ENCODE measurements at places on chromosomes 3 and 15.

DNA sequence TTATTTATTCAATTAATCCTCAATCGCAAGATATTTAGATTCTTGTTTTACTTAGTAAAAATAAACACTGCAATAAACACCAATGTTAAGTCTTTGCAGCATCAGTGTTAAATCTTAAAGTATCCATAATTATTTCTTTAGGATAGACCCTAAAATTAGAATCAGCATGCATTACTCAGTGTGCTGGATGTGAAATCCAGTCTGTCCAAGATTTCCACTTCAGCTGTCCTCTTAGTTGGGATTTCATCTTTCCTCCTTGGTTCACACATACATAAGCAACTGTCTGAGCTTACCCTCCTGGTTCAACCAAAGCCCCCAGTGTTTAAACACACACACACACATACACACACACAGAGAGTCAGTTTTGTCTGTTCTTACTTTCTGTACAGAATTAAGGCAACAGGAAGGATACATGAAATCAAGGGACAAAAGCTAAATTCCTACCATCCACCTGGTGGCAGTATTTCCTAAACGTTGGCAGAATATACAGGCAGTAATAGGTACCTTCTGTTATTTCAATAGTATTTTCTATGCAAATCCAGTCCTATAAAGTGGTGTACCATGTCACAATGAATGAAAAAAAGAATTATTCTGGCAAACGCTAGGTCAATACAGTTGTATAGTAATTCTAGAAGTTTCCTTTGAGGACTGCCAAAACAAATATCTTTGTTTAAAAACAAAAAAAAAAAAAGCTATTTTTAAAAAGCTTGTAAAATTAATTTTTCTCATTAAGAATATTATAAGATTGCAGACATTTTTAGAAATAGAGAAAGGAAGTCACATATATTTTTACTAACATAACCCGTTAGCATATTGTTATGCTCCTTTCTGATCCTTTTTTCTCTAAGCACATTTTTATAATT lies 27.3 kb upstream of the DMXL2 start:
- peak; percentile 56 for DNase-seq

DNA sequence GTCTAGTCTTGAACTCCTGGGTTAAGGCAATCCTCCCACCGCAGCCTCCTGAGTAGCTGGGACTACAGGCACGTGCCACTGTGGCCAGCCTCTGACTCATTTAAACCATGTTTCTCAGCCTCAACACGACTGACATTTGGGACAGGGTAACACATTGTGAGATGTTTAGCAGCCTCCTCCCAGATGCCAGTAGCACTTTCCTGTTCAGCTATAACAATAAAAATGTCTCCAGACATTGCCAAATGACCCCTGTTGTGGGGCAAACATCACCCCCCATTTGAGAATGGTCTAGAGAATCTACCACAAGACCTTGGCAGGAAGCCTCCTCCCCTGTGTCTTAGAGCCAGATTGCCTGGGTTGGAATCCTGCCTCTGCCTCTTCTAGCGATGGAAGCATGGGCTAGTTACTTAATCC lies 8.4 kb downstream of the TMEM40 start:
- DNase-seq, result no peak

DNA sequence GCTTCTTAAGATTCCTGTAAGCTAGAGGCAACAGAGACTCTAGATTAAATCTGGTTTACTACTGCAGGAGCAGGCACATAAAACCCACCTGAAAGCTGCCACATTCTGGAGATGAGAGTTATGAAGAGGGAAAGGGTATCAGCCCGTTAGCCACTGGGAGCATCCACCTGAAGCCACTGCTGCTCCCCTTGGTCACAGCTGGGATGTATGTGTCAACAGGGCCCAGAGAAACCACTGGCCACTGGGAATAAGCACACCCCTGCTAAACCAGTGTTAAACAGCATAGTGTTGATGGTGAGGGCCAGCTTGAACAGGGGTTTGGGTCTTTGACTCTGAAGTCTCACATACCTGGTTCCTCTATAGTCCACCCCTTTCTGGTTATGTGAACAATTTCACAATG lies 10.9 kb downstream of the SLCO2A1 start:
- no peak for DNase-seq

DNA sequence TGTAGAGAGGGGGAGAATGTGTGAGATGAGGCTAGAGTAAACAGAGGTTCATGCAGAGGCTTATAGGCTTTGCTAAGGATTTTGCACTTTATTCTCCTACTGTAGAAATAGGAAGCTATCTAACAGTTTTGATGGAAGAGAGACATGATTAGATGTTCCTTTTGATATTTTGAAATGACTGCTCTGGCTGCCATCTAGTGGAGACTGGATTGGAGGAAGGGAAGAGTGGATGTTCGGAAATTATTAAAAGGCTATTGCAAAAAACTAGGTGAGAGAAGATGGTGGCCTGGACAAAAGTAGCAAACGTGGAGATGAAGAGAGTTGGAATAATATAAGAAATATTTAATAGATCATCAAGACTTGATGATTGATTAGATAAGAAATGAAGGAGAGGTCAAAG lies 42.2 kb downstream of the SYN2 start:
- no peak for DNase-seq

DNA sequence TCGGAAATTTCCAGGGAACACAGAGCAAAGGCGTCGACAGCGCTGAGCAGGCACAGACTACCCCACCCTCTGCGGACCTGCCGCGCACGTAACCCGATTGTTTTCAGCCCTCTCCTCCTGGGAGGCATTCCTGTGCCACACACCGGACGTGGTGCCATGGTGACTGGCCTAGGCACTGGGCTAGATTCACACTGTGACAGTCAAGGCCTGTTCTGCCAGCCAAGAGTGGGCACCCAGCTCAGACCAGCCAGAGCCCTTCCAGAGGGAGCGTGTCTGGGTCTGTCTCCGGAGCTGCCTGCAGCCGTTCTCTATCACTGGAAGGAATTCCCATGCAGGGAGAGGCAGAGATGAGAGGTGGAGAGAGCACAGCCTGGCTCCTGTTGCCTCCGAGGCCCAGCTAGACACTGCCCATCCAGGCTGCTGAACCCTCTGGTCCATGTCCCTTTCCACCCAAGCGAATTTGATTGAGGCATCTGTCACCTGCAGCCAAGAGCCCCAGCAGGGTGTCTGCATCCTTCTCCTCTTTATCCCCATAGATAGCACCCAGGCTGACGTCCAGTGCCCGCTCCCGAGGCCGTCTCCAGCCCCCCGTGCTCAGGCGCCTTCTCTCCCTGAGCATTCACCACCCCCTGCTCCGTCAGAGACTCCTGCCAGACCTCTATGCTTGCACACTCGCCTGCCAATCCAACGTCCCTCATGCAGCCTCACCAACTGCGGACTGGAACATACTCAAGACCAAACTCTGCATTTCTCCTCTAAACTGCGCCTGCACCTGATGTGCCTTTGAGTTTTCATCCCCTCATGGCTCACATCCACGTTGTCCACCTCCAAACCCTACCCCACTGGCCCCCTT lies 267.5 kb downstream of the OCA2 start:
- DNase-seq, result no peak

GRCh38 chr3:52836471-52836845 lies 1.6 kb upstream of the MUSTN1 start:
- DNase-seq, result no peak

DNA sequence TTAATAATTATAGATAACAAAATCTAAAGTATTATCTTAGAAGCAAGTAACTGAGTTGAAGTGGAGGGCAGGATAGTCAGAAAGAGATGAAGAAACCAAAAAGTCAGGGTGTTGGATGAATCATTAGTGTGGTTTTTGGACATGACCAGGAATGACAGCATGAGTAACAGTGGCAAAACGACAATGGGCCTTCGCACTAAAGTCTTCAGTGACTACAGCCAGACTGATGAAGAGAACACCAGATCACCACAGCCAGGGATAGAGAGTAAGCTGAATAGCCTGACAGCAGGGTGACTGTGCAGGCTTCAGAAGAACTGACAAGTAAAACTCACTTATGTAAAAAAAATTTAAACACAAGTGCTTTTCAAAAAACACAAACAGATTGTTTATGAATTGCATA lies 96.0 kb upstream of the MELTF start:
- no peak for DNase-seq

DNA sequence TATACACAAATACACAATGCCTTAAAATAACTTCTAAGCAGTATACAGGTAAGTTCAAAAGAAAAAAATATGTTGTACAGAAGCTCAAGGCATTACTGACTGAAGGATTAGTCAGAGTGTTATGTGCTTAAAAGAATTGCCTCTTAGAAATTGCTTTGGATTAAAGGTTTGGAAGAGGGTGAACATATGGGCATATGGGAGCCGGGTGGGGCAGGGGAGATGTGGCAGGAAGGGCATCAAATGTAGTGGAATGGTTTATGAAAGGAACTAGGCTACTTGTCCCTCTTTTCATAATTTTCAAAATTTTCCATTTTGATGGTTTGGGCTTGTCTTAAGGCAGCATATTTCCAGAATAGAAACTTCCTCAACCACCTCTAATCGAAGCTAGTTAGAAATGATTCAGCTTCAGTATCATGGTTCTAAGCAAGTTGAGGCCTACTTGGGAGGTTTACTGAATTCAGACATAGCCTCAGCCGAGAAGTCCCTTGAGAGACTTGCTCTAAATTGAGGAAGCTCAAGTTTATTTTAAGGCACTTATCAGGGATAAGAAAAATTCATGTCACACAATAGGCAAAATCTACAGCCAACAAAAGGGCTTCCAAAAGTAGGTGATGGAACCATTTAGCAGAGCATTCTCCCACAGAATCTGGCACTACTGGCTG lies 10.1 kb upstream of the GOLGB1 start:
- no peak for DNase-seq

DNA sequence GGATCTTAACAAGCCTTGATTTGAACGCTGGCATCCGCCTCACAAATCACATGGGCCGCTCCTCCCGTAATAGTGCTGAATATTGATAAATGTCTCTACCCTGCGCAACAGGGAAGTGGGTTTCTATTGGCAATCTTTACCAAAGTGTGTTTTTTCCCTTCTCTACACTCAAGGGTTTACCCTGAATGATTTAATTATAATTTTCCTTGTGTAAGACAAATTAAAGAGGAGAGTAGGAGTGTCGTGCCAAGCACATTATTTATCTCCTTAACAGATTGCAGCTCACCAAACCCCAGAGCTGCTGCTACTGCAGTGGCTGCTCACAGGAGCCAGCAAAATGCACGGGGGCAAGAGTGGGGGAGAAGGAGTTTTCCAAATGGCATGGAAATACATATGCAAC lies 545.8 kb downstream of the FOXP1 start:
- no peak for DNase-seq

GRCh38 chr15:44130778-44131177 lies 64.3 kb downstream of the FRMD5 start:
- no peak for DNase-seq

DNA sequence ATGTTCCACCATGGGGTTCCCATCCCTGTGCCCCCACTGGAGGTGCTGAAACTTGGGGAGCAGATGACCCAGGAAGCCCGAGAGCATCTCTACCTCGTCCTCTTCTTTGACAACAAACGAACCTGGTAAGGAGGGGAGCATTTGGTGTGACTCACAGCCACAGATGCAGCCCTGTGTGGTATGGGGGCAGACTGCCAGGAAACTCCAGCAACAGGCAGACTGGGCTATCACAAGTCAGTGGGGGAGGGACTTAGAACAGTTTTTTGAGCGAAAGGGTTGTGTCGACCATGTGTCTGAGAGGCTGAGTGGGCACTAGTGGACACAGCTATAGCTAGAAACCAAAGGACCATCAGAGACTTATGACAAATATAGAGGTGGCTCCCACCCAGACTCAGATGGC lies 3.4 kb upstream of the OGG1 start:
- no peak for DNase-seq

DNA sequence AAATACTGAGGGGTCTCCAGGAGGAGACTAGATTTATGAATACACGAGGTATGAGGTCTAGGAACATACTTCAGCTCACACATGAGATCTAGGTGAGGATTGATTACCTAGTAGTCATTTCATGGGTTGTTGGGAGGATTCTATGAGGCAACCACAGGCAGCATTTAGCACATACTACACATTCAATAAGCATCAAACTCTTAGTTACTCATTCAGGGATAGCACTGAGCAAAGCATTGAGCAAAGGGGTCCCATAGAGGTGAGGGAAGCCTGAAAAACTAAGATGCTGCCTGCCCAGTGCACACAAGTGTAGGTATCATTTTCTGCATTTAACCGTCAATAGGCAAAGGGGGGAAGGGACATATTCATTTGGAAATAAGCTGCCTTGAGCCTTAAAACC lies 4.5 kb downstream of the CCR5 start:
- no peak for DNase-seq

GRCh38 chr3:14242490-14243311 lies 64.1 kb downstream of the LSM3 start:
- peak; percentile 11 for DNase-seq

DNA sequence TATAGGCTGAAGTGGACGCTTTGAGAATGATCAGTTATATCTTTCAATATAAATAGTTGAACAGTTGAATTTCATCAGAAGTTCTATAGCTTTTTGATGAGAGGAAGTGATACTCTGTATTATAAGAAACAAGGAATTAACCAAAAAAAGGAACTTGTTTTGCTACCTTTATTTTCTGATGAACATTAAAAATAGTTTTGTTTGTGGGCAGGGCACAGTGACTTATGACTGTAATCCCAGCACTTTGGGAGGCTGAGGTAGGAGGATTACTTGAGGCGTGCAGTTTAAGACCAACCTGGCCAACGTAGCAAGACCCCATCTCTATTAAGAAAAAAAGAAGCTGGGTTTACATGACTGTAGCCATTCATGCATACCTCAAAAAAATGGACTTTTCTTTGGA lies 16.7 kb downstream of the BLOC1S6 start:
- DNase-seq, result no peak

DNA sequence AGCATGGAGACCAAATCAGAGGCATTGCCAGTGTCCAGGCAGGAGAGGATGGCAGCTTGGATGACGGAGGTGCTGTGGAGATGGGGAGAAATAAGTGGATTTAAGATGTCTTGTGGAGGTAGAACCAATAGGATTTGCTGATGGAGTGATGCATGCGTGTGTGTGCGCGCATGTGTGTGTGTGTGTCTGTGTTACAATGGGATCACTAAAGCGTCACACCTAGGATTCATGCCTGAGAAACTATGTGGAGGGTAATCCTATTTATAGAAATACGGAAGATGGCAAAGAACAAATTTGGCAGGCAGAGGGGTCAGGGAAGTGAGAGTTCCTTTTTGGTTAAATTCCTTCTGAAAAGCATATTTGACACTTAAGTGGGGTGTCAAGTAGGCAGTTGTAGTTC lies 64.8 kb upstream of the ARL8B start:
- DNase-seq, result no peak

DNA sequence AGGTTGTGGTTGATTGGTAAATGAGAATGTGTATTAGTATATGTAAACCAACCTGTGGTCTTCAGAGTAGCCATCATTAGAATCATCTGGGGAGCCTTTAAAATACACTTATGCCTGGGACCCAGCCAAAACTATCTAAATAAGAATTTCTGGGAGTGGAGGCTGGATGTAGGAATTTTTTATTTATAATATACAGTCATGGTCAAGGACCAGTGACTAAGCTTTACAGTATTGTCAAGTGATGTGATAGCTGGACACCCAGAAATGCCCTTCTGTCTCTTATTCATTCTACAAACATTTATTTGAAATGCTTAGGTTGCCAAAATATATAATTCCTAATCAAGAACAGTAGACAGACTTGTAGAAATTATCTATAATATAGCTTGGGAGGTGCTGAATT lies 132.2 kb downstream of the MBNL1 start:
- no peak for DNase-seq

All from neuronal stem cell (in vitro differentiated cells).